ENCODE measurements at places on chromosomes 4 and X.

DNA sequence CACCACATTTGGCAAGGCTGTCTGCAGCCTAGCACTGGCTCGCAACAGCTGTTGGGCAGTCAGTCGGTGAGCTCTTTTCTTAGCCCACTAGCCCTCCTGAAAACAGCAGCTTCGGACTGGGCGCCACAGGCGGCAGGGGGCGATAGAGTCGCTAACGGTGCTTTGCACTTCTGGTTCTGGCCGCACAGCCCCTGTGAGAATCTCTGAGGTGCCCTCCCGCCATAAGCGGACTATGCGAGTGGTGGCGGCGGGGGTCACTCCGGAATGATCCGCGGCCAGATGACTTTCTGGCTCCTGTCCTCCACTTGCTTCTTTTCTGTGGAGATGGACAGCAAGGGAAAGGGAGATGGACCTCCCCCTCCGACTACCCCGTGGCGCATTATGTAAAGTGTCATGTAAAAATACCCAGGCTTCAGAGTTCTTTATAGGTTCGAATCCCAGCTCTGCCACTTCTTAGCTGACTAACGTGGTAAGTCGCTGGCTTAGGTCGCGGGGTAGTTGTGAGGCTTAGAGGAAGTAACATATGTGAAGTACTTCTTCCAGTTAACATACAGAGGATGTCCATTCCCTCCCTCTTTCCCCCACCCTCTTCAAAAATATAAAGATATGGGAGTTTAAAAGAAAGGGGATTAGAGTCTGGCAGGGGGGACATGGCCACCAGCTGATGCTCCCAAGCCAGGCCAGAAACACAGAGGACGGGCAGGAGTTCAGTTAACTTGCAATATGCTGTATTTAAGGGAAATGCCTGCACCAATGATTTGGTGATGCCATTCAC, 11.0 kb downstream of the ARHGAP36 start:
- DNase-seq: no peak

DNA sequence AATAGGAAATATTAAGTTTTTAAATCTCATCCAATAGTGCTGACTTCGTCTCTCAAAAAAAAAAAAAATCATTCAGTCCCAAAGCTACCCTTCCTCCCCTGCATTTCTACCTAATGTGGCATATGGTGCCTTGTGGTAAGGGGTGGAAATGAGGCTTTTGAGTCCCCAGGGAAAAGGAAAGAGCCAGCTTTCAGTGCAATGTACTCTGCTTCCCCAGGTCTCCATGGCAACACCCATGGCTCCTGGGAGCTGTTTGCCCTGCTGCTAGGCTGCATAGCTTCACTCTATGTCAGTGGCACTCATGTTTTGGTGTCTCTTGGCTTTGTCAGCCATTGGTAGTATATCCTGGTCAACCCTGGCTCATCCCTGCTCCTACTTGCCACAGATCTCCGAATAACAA, 175.9 kb downstream of the SLC39A8 start:
- no peak for DNase-seq

- DNase-seq: no peak
Measured at GRCh38 chrX:110678591-110678990, 117.0 kb downstream of the CHRDL1 start.

DNA sequence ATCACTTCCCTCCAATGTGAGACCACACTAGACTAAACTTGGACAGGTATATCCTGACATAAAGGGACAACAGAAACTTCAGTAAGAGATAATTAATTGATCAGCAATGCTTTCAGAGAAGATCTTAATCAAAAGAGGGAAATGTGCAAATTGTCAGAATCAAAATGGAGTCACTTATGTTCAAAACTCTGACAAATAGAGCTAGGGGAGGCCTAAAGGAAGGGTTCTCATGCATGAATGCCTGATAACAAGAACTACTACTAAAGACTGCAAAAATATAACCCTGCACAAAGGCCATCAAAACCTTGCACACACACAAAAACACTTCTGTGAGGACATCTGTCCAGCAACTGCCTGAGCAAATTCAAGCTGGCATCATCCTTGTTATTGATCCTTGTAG, 637.5 kb upstream of the INTU start:
- DNase-seq: no peak

DNA sequence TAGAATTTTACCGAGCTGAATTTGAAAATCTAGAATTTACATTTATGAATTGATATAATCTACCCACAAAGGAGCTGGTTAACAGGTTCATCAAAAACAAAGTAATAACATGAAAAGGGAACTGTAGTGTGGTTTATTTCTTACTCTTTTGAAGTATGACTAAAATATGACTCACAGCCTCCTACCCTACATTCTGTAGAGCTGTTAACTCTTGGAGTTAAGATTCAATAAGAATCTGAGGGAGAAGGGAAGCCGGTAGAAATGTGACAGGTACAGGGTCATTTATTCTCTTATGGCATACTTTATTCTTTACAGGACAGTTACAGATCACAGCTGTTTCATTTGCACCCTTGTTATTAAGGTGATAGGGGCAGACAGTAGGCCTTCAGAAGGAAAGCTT, 132.2 kb upstream of the FAM47B start:
- peak; percentile 18 for DNase-seq

GRCh38 chr4:174697896-174698295, 131.2 kb downstream of the GLRA3 start:
- DNase-seq: no peak

- no peak for DNase-seq
Measured at GRCh38 chrX:30495468-30495867, 82.1 kb downstream of the TASL start.

GRCh38 chr4:26420913-26421312, 69.4 kb downstream of the CCKAR start:
- DNase-seq: peak; percentile 14

DNA sequence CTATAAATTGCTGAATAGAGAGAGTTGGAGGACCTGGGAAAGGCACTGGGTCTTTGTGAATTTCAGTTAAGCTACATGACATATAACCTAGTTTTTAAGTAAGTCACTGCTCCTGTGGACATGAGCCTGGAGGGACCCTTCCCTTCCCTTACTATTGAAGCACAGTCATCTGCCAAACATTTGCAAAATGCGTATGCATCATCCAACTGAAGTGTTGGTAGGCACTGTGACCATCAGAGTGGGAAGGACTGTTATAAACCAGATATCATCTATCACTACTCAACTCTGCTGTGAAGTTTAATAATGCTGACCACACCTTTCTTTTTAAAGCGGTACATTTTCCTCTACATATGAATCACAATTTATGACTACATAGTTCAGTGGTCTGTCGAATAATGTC, 5.2 kb downstream of the GABRA3 start:
- DNase-seq: no peak

DNA sequence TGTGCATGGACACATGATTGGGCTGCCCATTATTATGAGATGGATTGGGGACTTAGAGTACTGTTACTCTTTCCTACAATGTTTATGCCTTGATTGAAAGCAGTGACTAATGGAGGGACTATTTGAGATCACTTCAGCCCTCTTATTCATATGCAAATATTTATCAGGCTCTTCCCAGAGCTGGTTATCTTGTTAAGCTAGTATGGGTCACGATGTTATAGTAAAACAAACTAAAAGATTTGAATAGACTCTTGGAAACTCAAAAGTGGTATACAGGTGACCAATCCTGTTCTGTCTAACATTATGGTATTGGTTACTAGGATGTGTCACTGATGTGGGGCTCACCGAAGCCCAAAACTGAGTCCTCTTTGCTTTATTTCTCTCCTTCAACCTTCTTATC, 306.2 kb upstream of the CASK start:
- DNase-seq: no peak

GRCh38 chr4:151997461-151997860, 236.7 kb upstream of the GATB start:
- DNase-seq: no peak

DNA sequence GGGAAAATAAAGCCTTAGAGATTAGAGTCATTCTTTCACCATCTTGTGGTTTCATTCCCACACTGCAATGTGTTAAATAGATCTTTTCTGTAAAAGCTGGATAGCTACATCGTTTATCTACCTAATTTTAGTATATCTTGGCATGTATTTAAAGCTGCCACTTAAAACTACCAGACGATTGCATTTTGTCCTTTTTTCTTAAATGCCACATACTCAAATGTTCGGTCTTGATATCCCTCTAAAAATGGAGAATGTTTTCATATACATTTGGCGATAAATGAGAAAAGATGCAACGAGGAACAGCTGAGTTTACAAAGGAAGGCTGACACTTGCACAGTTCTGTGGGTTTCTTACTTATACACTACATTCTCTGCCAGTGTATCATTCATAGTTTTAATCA, 148.3 kb downstream of the CENPC start:
- DNase-seq: no peak

GRCh38 chrX:150692831-150693724, at the start of gene MTMR1:
MTMR1 (plus strand) TSS chrX:150693396; CDS start chrX:150693531, 135 bp downstream.
- no peak for DNase-seq

DNA sequence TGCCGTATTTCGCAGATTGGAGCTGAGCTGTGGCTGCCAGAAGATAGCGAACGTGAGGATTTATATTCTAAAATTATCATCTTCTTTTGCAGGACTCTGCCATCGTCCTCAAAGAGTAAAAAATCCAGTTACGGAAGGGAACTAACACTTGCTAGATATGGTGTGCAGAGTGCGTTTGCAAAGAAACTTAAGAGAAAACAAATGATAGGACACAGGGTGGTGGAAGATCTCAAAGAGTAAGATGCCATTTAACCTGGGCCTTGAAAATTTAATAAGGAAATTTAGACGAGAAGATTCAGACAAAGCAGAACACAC, 566 bp downstream of the LARP7 start:
- no peak for DNase-seq

DNA sequence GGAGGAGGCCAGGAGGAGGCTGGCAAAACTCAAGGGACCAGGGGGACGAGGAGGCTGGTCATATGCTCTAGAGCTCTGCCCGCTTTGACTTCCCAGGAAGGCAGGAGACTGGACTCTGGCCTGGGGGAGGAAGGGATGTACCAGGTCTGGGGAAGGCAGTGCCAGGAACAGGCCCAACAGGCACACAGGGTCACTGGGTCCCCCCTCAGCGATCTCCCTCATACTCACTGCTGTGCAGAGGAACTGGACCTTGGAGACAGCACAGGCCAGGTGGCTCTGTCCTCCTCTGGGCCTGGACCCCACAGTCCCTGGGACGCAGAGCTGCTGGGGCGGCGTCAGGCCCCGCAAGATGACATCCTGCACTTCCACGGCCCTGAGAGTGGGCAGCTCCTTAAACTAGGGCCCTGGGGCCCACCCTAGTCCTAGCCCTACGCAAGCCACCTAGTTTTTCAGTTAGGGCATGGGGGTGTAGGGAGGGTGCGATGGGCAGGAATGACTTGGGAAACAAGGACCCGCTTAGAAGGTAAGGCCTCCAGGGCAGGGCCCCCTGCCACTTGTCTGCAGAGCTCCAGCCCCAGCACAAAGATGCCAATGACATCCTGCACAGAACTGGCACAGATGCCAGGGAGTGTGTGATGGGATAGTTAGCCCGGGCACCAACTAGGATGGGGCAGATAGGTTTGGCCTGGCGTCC, 59.5 kb downstream of the HTRA3 start:
- no peak for DNase-seq

- DNase-seq: no peak
Measured at GRCh38 chrX:19814240-19814639, 73.2 kb downstream of the SH3KBP1 start.

DNA sequence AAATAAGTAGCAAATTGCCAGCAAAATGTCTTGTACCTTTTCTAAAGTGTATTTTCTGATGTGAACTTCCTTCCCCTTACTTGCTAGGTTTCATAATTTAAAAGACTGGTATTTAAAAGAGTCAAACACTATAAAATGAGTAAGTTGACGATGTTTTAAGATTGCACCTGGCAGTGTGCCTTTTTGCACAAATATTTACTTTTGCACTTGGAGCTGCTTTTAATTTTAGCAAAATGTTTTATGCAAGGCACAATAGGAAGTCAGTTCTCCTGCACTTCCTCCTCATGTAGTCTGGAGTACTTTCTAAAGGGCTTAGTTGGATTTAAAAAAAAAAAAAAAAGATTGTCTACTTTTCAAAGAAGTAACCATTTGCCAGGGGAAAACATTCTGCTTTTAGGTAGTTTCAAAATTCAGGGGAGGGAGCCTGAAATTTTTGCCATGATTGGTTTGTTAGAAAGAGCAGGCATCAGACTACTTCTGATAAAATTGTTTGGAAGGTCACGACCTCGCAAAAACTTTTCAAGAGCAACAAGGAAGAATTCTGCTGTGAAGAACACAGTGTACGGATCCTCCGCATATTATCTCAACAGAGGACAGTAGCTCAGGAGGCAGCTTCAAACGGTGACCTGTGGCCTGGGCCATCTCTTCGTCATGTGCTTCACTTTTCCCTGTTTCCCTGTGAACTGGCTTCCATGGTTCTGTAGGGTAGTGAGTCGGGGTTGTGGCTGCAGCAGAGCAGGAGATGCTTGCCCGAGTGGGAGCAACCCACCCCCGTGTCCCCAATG, 66.1 kb downstream of the CDS1 start:
- DNase-seq: no peak

DNA sequence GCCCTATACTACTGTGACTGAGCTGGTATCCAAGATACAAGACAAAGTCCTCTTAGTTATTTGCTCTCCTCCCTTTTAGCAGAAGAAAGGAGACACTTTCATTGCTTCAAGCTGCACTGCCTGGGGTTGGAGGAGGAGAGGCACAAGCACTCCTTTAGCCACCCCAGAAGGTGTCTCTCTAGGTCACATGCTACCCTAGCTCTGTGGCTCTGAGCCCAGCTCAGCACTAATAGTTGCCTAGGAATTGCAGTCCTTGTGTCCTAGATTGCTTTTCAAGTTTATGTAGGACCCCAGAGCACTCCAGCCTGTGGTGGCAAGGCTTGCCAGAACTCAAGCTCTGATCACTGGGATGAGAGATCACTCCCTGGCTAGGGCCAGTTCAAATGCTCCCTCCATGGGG, 24.4 kb upstream of the LHFPL1 start:
- DNase-seq: no peak

All from HFFc6 (cell line).